CD4-positive, alpha-beta T cell treated with Interleukin-6 at 100 ng/mL for 8 hours (primary cell): ENCODE measurements at places on chromosomes 1 and 21.
A peak's percentile ranks its signal among the peaks of the same experiment; 100 is the strongest.

DNA sequence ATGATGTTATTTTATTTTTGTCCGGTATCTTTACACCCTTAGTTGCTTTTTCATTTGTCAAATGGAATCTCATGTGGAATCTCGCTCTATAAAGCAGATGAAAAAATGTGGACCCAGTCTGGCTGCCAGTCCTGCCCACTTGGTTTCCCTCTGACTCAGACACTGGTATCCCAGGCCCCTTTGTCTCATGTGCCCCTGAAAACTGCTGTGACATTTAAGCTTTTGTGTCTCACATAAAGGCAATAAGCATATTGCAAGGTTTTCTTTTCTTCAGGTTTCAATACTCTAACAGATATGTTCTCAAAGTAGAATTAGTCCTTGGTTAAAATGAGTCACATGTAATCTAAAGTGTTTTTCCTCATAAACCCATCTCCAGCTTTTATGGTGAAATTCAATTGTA, 183.3 kb downstream of the ST6GALNAC3 start:
- DNase-seq = no peak

GRCh38 chr1:217135987-217136894, 413.0 kb upstream of the ESRRG start:
- DNase-seq = no peak

DNA sequence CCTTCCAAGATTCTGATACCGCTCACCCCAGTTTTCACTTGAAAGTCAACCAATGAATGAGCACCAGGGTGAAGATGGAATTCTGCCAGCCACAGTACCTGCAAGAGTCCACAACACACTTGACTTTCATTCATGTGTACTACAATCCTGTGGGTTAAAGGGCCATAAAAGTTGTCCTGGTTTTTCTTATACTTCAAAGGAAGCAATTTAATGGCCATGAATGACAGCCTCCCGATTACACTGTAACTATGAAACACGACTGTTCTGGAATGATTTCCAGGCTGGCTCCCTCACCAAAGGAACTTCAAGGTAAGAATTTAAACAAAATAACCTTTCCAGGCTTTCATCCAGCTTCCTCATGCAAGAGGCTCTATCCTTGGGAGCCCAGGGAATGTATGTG, 502.8 kb downstream of the SMYD3 start:
- no peak for DNase-seq

DNA sequence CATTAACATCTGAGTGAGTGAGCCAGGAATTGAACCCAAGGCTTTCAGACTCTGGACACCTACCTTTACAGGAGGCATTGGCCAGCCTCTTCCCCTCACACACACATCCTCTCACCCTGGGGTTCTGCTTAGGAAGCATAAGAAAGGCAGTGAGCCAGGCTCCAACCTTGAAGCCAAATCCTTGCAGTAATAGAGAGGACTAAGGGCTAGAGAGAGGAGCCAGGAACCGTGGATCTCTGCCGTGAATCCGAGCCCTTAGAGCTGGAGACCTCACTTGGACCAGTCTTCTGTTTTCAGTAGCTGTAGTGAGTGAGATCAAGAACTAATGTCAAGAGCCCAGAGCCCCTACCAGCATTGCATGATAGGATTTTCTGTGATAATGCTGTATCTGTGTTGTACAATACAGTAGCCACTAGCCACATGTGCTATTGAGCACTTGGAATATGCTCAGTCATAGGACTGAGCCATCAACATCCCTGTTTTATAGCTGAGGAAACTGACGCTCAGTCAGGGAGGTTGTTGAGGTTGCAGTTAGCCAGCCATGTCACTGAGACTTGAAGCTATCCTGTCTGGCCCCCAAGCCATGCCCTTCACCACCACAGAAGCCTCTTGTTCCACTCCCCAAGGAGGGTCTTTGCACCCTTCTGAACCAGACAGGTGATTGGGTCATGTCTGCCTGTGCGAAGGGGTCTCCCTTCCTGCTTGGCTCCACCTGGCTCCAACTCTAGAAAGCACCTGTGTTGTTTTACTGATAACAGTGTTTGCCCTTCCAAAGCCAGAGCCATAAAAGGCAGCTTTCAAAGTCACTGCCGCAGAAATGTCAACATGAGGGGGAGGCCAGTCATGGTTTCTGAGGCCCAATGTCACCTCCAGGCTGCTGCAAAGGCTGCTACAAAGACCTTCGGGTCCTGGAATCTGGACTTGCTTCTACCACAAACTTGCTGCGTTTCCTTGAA, 101.1 kb upstream of the JUN start:
- DNase-seq = no peak

DNA sequence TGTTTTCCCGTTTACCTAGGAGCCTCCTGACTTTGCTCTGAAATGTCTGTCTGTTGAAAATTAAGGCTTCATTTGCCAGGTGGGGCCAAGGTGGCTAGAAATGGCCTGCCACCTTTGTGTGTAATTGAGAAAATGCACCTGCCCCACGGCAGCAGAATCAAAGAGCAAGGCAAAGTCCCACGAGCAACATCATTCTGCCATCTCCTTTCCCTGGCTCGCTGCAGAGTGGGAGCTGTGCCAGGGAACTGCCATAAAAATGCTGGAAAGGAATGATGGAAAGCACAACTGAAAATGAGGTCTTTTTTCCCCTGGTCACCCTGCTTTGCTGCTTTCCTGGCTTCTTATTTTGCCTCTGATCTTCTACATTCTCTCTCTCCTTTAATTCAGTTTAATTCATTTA, 5.5 kb upstream of the OLFML2B start:
- DNase-seq = no peak

DNA sequence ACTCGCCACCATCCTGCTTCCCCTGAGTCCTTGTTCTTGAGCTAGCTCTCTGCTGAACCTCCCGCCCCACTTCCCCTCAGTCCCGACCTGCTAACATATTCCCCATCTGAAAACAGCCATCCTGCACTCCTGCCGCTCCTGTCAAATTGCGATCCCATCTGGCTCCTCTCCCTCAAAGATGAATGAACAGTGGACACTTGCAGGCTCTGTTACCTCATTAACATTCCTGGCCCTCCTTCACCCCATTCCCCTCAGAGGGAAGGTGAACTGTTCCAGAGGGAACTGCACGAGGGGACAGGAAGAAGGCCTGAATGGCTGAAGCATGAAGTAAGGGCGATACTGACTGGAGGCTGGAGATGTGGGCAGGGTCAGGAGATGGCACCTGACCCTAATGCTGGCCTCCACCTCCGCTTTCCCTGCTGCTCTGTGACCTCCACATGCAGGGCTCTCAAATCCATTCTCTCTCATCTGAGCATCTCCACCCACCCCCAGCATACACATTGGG, 7.4 kb upstream of the CELSR2 start:
- DNase-seq = no peak

DNA sequence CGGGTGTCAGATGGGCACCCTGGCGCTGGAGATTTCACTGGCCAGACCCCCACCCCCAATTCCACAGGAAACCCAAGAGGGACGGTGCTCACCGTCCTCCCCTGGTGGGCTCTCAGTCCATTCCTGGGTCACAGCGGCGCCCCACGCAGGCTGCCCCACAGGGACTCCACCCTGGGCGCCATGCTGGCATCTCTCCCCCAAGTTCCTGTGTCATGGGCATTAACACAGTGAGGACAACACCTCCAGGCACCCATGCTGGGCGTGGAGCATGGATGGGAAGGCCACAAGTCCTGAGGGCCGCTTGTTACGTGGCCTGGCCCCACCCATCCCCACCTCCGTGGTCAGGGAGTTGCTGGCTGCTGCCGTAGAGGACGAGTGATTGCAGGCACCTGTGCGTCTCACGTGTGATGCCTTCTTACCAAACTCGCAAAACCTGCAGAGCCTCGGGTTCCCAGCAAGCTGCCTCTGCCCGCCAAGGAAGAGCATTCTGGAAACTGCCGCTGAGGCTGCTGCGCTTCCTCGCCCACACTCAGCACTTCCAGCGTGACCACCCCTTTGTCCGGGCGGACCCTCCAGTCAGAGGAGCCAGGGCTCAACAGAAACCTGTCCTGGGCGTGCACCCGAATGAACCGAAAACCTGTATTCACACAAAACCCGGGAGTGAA, 60.3 kb downstream of the SLX9 start:
- no peak for DNase-seq

- DNase-seq = no peak
These were observed 47.8 kb upstream of the LAMC2 start for GRCh38 chr1:183138301-183138700.

DNA sequence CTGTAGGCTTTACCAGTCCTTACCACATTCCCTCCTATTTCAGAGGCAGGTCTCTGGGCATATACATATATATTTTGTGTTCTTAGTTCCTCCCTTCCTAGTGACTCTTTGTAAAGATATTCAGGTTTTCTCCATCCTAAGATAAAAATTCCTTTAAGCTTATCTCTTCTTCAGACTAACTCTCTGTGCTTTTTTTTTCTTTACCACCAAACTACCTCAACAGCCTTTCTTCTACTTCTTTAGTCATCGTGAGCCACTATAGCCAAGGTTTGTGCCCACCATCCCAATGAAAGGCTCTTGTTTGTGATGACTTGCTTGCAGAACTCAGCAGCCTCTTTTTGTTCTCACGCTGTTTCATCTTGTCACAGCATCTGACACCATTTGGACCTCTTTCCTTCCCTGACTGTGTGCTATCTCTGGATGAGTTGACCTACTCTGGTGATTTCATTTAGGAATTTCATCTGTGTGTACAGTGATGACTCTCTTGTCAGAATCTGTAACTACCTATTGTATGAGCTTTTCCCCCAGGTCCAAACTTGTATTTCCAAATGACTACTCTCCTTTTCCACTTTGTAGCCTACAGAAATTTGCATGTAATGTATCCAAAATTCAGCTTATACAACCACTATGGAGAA, 59.0 kb upstream of the MACF1 start:
- DNase-seq = no peak

DNA sequence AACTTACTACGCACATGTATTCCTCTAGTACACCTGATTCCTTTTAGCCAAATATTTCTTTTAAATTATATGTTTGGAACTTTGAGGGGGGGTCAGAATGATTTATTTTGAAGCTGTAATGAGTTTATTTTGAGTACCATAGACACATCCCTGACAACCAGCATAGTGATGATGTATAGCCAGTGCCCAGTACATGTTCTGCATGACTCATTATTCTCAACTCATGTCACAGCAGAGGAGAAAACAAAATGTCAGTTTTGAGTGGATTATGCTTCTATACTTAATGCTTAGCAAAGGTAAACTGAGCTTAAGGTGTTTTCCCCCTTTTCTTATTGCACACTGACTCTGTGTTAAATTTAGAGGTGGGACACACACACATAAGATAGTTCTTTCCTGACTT, 22.4 kb upstream of the LEPR start:
- no peak for DNase-seq

GRCh38 chr1:232327269-232327668, 302.7 kb downstream of the SIPA1L2 start:
- DNase-seq = no peak

DNA sequence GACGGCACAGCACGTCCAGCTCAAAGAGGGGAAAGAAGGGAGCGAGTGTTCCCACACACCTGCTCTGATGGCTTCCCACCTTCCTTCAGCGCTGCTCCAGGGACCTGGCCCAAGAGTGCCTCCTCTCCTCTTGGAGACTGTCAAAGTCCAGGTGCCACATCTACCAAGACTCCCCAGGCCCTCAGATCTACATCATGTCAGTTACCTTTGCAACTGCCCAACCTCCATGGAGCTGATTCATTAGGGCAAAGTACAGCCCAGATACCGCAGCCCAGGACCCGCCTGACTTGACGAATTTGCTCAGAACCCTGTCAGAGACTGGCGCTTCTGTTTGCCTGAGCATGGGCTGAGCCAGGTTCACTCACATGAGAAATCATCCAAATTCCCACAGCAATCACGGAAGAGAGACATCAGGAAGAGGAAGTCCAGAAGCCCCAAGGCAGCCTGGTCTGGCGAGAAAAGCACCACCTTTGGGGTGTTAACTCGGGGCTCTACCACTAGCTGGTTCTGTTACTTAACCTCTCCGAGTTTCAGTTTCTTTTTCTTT, at the start of gene SEC16B:
Gene SEC16B (minus strand): TSS at position 234 of the 547 bp plus-strand sequence. CDS start 2,077 bp downstream, outside the sequence.
- no peak for DNase-seq

- no peak for DNase-seq
These were observed 426.5 kb upstream of the BRINP3 start for GRCh38 chr1:190904091-190904695.

GRCh38 chr21:35579520-35580293, 480.6 kb downstream of the SETD4 start:
- no peak for DNase-seq

- no peak for DNase-seq
These were observed 189.4 kb downstream of the COP1 start for GRCh38 chr1:176017722-176018121.

- DNase-seq = no peak
These were observed 1.2 kb downstream of the ELK4 start for GRCh38 chr1:205630651-205631009.

GRCh38 chr1:230149751-230150584, 82.9 kb downstream of the GALNT2 start:
- DNase-seq = no peak

- no peak for DNase-seq
These were observed 18.7 kb downstream of the MEAF6 start for GRCh38 chr1:37495875-37496274.

- no peak for DNase-seq
These were observed 6.7 kb downstream of the ZBTB7B start for GRCh38 chr1:155009221-155009711.

DNA sequence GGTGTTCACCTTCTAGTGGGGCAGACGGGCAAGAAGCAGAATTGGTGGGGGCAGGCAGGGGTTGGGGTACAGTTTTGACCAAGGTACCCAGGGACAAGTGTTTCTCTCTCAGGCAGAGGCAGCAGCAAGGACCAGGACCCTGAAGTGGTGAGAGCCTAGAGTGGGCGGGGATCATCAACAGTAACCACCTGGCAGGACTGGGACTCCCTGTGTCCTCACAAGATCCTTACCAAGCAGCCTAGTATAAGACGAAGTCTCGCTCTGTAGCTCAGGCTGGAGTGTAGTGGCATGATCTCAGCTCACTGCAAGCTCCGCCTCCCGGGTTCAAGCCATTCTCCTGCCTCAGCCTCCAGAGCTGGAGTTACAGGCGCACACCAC, 3.2 kb upstream of the NADK start:
- DNase-seq = no peak

GRCh38 chr21:44065428-44065827, 41.8 kb upstream of the PWP2 start:
- peak; percentile 82 for DNase-seq

GRCh38 chr1:40594187-40594531, 62.7 kb downstream of the ZNF684 start:
- no peak for DNase-seq
